DMS153 (cell line): ENCODE measurements at places on chromosomes 7 and 10.

- no peak for DNase-seq
Observed at GRCh38 chr10:14592026-14592425, 182.7 kb downstream of the FAM107B start.

DNA sequence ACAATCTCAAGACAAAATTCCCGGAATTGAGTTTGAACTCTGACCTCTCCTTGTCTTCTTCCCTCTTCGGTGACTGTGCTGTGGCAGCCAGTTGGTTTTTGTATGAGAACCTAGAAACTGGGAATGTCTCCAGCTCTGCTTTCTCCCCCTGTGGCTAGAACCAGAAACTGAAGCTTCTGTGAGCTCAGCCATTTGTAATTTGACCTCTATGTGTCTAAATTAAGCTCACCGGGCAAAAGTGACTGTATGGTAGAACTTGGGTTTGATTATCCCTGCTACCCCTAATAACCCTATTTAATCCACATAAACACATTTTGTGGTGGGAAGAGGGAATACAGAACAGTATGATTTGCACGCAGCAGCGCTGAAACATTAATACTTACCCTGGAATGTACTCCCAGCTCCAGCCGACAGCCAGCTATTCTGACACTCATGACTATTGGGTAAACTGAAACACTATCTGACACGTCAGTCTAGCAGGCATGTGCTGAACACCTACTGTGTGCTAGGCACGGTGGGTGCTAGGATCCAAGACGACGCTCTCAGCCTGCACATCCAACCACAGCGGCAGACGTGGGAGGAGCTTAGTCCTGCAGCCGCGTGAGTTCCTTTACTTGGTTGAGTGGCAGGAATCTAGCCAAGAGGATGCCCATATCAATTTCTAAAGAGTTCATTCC is 324.8 kb downstream of the SFMBT2 start:
- no peak for DNase-seq

DNA sequence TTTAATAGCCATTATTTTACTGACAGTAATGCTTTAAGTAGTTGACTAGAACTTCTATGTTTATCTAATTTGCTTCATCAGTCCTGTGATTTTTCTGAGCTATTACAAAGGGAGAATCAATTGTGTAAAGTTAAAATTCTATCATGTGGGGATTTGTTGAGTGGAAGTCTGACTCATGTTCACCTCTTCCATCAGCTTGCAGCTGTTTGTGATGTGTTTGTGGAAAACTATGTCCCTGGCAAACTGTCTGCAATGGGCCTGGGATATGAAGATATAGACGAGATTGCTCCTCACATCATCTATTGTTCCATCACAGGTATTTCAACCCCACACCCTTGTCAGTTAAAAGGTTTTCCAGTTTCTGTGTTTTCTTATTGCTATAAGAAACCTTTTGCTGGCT is 59.9 kb downstream of the SUGCT start:
- DNase-seq, result no peak

DNA sequence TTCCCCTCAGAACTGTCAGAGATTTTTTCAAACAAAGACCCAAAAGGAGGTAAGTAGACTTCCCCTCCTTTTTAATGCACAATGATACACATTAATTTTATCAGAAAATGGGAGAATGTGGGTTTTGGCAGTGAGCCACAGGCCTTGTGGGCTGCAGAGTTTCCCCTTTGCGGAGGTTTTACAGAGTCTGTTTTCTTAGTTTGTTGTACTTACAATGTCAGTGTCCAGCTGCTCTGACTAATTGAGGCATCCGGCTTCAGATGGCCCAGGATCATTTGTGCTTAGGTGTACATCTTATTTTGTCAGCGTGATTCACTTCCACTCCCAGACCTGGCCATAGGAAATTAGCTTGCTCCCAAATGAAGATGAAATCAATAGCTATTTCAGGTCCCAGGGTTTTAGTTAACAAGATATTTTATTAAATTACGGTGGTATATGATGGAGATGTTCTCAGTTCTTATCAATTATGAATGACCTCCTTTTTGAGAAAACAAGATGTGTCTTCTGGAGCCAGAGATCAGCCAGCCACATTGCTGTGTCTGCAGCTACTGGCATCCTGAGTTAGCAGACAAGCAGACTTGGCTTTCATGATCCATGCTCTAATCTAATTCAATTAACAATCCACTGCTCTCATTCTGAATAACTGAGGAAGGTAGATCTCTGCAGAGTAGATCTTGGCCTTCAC is 1086.6 kb upstream of the SORCS1 start:
- no peak for DNase-seq

- no peak for DNase-seq
Observed at GRCh38 chr10:118873091-118873737, 118.4 kb upstream of the CACUL1 start.

- no peak for DNase-seq
Observed at GRCh38 chr7:46880508-46881196, 701.3 kb downstream of the TNS3 start.

DNA sequence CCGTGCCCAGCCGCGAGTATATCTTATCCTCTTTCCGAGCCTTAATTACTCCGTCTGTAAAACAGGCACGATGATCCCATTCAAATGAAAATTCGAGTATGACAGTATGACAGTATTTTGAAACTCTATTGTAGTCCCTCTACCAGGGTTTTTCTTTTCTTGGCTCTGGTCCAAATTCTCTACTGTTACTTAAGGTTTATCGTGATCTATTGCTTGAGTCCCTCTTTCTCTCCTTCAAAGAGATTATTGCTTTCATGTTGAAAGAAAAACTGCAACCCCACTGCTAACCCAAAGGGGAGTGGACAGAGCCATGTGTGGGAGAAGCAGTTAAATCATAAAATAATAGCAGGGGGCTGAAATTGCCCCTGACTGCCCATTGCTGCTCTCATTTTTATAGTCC is 1156.6 kb upstream of the AUTS2 start:
- no peak for DNase-seq

DNA sequence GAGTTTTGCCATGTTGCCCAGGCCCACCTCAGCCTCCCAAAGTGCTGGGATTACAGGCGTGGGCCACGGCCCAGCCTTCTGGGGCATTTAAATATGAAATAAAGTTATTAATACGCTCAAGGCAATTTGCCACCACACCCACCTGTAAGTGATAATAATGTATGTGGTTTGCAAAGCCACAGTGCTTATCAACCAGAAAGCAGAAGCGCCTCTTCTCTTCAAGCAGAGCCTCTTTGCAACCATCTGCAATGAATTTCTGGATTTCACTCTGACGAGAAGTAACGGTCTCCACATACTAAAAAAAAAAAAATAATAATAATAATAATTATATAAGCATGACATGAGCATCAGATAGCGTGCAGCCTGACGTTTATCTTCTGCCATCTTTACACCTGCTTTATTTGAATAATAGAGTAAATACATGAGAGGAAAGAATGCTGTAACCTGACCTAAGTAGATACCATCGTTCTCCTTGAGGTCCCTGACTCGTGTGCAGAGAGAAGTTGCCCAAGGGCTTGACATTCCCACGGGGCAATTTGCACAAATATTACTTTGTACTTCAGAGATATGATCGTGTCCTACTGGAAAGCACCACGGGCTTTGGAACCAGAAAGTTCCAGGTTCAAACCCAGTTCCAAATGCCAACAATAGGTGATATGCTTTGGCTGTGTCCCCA is 34.0 kb downstream of the BRI3 start:
- no peak for DNase-seq

DNA sequence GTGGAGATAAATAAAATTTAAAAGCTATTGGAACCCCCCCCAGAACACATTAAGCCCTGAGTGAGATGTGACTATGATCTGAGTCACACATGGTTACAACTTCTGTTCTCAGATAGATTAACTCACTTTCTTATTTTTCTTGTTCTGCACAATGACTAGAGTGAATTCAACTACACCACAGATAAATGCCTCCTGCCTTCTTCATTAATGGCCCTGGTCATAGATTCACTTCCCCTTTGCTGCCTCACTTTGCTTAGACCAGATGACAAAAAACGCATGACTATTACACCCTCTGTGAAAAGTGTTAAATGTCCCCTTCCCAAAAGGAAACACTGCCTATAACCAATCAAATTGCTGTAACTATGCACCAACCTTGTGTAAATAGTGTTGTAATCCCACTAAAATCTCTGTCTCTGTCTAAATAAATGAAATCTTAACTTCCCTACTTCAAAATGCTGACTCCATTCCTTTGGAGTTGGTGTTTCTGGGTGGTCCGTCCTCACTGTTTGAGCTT is 49.4 kb downstream of the AKR1D1 start:
- DNase-seq, result no peak

GRCh38 chr10:124354411-124355382 is 64.0 kb downstream of the OAT start:
- DNase-seq, result peak; percentile 78

DNA sequence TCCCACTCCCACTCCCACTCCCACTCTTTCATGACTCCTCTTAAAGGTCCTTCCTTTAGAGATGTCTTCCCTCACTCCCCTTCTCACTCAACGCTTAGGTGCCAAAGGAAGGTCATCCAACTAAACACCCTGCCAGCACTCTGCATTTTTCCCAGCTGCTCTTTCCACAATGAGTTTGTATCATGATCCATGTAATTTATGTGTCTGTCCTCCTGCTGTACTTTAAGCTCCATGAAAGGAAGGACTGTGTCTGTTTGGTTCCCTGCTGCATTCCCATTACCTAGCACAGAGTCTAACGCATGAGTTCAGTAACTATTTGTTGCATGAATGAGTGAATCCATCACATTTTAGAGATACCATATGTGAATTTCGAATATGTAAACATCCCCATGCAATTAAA is 252.7 kb downstream of the KIF20B start:
- no peak for DNase-seq

DNA sequence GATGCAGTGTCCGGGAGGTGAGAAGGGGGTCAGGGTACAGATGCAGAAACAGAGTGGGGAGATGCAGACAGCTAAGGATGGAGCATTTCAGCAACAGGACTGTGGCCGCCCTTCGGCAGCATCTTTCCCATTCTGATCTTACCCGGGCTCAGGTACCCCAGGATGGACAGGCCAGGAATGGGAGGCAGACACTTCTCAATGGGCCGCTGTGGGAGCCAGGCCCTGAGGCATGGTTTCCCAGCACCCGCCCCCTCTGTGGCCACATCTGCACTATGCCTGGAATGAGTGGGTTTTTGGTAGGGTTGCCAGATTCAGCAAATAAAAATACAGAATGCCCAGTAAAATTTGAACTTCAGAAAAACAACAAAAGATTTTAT is 105.2 kb upstream of the CTBP2 start:
- no peak for DNase-seq

GRCh38 chr7:107045195-107045960 is 873 bp downstream of the PRKAR2B start:
- DNase-seq, result no peak

DNA sequence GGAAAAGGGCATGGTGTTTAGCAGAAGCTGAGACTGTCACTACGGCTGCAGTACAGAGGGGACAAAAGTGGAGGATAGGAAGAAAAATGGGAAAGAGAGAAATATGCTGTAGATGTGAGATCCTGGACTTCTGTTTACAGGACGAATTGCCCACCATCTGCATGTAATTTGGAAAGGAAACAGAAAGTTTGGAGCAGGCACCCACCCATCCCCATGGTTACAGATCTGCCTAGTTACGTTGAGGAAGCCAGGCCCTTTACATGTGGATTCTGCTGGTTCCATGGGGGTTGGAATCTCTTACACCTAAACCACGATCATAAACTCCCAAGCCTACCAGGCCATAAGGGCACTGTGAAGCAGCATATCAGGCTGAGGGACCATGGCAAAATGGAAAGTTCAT is 84.3 kb downstream of the WDFY4 start:
- no peak for DNase-seq

GRCh38 chr10:102534333-102534732 is 30.6 kb downstream of the SUFU start:
- DNase-seq, result no peak

GRCh38 chr7:127813991-127814541 is 162.1 kb downstream of the SND1 start:
- DNase-seq, result no peak

- no peak for DNase-seq
Observed at GRCh38 chr7:48147078-48147591, 24.1 kb upstream of the ABCA13 start.

DNA sequence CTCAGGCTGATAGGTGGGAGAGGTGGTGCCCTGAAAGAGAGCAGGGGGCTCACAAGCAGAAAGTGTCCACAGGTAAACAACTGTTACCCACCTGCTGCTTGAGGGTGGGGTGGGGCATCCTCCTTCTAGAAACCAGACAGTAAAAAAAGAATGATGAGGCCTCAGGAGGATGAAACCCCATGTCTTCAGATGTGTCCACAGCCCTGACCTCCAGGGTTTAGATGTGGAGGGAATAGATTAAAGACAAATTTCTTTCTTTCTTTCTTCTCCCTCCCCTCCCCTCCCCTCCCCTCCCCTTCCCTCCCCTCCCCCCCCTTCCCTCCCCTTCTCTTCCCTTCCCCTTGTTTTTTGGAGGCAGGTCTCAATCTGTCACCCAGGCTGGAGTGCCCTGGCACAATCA is 333.5 kb upstream of the NUPR2 start:
- no peak for DNase-seq

- DNase-seq, result no peak
Observed at GRCh38 chr7:91846436-91846835, 34.1 kb downstream of the MTERF1 start.

DNA sequence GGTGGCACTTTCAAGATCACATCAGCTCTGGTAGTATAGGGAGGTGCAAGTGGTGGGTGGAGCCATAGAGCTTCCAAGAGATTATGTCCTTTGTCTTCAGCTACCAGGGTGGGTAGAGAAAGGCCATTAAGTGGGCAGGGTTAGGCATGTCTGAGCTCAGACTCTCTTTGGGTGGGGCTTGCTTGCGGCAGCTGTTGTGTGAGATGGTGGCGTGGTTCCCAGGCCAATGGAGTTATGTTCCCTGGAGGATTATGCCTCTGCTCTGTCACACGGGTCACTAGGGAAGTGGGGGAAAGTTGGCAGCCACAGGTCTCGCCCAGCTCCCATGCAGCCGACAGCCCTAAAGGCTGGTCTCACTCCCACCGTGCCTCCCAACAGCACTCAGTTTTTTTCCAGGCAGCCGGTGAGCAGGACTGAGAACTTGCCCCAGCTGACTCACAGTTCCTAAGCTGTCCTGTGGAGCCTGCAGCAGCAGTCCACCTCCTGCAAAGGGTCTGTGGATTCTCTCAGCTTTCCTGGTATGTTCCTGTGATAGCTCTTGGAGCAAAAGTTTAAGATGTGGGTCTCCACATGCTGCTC is 459.0 kb downstream of the SH2D4B start:
- DNase-seq, result no peak

DNA sequence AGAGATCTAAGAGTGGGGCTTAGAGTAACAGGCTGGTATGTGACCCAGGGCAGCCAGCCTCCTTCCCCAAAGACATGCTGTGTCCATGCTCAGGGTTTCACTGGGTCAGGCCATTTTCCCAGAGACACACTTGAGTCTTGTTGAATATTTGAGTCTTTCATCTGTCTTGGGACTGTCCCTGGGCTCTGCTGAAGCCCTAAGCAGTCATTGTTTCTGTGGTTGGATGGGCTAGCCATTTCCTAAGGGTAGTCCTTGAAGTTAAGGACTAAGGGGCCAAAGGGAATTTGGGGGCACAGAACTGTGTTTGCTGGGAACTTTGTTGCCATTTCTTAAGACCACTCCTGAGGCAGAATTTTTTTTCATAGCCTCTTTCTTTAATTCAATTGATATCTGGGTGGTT is 98.4 kb upstream of the SAMD8 start:
- DNase-seq, result no peak
